Upper lobe of left lung (tissue), 6 donors: ENCODE measurements at places on chromosomes 2 and 18. TPM values are rescaled to one million over a fixed set of nuclear protein-coding genes. Genes with fewer than 3 reads are reported as not detected.

DNA sequence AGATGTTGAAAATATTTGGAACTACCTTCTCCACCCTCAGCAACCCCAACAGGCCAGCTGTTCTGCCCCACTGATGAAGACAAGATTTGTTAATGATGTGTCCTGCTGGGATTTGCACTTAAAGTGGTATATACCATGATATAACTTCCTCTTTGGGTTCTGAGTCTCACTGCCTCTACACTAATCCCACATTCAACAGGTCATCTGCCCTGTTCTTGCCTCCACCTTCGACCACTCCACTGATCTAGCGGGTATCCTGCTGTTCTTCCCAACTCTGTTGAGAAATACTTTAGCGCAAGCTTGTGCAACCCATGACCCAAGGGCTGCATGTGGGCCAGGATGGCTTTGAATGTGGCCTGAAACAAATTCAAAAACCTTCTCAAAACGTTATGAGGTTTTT, 72.7 kb downstream of the LRP1B start:
- no peaks in the 10 kb centered on the region for H3K27me3 ChIP-seq
- no peaks in the 10 kb centered on the region for H3K36me3 ChIP-seq
- H3K4me3 ChIP-seq = no peak overlapping the region
- H3K27ac ChIP-seq = no peak overlapping the region
- no peaks in the 10 kb centered on the region for H3K4me1 ChIP-seq

- no peaks in the 10 kb centered on the region for H3K4me1 ChIP-seq
- H3K27me3 ChIP-seq = no peaks in the 10 kb centered on the region
- no peak overlapping the region for H3K27ac ChIP-seq
- no peak overlapping the region for H3K4me3 ChIP-seq
Measured at GRCh38 chr2:129006135-129006886, 687.6 kb upstream of the HS6ST1 start.

The KCNJ3 gene
- total RNA-seq = not detected

DNA sequence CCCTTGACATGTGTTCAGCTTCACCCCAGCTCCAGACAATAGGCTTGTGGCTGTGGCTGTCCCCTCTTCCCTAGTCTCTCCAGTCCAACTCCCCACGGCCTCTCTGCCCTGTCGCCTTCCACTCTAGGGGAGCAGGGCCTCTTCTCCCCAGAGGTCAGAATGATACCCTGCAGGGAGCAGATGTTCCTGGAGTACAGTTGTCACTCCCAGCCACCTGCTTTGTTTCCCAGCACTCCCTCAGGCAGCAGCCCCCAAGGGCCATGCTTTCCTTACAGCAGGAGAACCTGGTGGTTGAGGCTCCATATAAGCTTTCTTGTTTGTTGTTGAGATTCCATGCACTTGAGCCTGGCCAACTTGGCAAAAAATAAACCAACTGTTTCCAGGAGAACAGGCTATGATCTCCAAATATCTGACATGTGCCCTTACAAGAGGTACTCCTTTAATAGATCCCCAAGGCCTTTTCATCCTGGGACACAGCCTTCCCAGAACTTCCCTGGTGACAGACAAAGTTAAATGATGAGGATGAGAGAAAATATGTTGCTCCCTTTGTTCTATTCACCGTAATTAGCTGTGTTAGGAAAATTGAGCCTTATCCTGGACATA, 45.1 kb downstream of the DPYSL5 start:
- no peak for DNase-seq
- H3K4me3 ChIP-seq = no peak overlapping the region
- no peak overlapping the region for H3K27ac ChIP-seq
- no peaks in the 10 kb centered on the region for H3K27me3 ChIP-seq

The BMPR2 gene
- 133 TPM for total RNA-seq

The FMNL2 gene
- 70.7 TPM for total RNA-seq

- H3K36me3 ChIP-seq = no peaks in the 10 kb centered on the region
- H3K4me1 ChIP-seq = peaks cover 26% of the 10 kb centered on the region
- no peak overlapping the region for H3K4me3 ChIP-seq
- H3K27ac ChIP-seq = no peak overlapping the region
- no peak for DNase-seq
- H3K27me3 ChIP-seq = peaks cover 5% of the 10 kb centered on the region
Measured at GRCh38 chr2:241842067-241842415, 16.7 kb downstream of the PDCD1 start.

The ZSWIM2 gene
- not detected for total RNA-seq

GRCh38 chr2:65146078-65146477, 16.2 kb upstream of the RAB1A start:
- H3K27ac ChIP-seq = no peak overlapping the region
- no peaks in the 10 kb centered on the region for H3K4me1 ChIP-seq
- H3K36me3 ChIP-seq = no peaks in the 10 kb centered on the region
- no peaks in the 10 kb centered on the region for H3K27me3 ChIP-seq

The TMEM37 gene
- 12.2 TPM for total RNA-seq

The CCL20 gene
- total RNA-seq = 0.66 TPM

DNA sequence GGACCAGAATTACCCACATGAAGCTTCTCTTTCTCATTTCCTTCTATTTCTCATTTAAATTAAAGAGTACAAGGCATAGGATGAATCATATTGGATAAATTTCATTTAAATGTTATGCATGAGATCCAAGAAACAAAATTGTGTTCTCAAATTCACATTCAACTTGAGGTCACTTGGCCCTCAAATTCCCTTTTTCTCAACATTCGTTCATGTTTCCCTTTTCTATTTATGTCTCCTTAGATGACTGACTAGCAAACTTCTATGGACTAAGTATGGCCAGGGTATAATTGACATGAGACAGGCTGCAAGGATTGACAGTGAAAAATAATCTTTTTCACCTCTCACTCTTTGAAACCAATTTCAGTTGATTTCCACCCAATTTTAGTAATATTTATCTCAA, 4.0 kb upstream of the LDLRAD4 start:
- H3K4me1 ChIP-seq = peaks cover 23% of the 10 kb centered on the region
- H3K27ac ChIP-seq = no peak overlapping the region
- DNase-seq = no peak
- no peak overlapping the region for H3K4me3 ChIP-seq
- H3K27me3 ChIP-seq = no peaks in the 10 kb centered on the region

DNA sequence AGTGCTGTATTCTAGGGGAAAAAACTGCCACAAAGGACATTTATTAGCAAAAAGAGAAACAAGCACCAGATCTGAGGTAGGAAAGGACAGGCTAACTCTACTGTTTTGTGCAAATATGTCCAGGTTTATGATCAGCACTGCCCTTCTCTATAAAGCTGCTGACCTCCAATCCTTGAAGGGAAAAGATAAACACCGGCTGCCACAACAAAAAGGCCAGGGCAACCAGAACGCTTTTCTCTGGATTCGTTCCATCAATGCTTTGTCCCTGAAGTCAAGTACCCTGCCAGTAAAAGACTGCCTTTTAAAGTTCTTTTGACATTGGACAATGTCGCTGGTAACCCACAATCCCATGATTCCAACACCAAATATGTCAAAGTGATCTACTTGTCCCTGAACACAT, 21.0 kb downstream of the SMAD2 start:
- peaks cover 25% of the 10 kb centered on the region for H3K4me1 ChIP-seq
- DNase-seq = no peak
- no peak overlapping the region for H3K27ac ChIP-seq
- H3K27me3 ChIP-seq = no peaks in the 10 kb centered on the region
- H3K36me3 ChIP-seq = no peaks in the 10 kb centered on the region
- no peak overlapping the region for H3K4me3 ChIP-seq

GRCh38 chr18:25646971-25647370, 295.0 kb upstream of the ZNF521 start:
- DNase-seq = no peak
- H3K27me3 ChIP-seq = no peaks in the 10 kb centered on the region
- no peaks in the 10 kb centered on the region for H3K4me1 ChIP-seq
- no peak overlapping the region for H3K27ac ChIP-seq
- H3K4me3 ChIP-seq = no peak overlapping the region

The CHCHD5 gene
- 44.9 TPM for total RNA-seq

GRCh38 chr2:14778015-14778414, 145.5 kb downstream of the LRATD1 start:
- DNase-seq = no peak
- H3K36me3 ChIP-seq = no peaks in the 10 kb centered on the region
- no peak overlapping the region for H3K27ac ChIP-seq
- no peaks in the 10 kb centered on the region for H3K27me3 ChIP-seq
- H3K4me1 ChIP-seq = no peaks in the 10 kb centered on the region
- H3K4me3 ChIP-seq = no peak overlapping the region

The CREG2 gene
- total RNA-seq = 1.6 TPM

GRCh38 chr18:12851716-12852115, 32.3 kb downstream of the PTPN2 start:
- no peak overlapping the region for H3K4me3 ChIP-seq
- H3K27ac ChIP-seq = no peak overlapping the region
- DNase-seq = no peak

The CACNB4 gene
- 7.7 TPM for total RNA-seq

DNA sequence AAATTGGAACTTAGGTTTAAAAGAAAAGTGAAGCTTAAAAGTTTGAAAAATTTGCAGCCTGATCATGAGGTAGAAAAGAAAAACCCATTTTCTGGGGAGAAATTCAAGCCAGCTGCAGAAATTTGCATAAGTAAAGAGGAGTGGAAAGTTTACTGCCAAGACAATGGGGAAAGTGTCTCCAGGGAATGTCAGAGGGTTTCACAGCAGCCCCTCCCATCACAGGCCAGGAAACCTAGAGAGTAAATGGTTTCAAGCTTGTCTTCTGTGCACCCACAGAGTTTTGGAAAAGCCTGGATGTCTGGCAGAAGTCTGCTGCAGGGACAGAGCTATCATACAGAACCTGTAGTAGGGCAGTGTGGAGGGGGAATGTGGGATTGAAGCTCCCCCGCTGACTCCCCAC, 254.0 kb upstream of the FSIP2 start:
- no peak overlapping the region for H3K27ac ChIP-seq
- no peak overlapping the region for H3K4me3 ChIP-seq
- no peaks in the 10 kb centered on the region for H3K27me3 ChIP-seq
- H3K4me1 ChIP-seq = no peaks in the 10 kb centered on the region
- H3K36me3 ChIP-seq = no peaks in the 10 kb centered on the region

GRCh38 chr2:191115804-191116203, 35.0 kb downstream of the STAT4 start:
- H3K27me3 ChIP-seq = no peaks in the 10 kb centered on the region
- no peaks in the 10 kb centered on the region for H3K36me3 ChIP-seq
- H3K4me3 ChIP-seq = no peak overlapping the region
- H3K4me1 ChIP-seq = no peaks in the 10 kb centered on the region
- no peak overlapping the region for H3K27ac ChIP-seq

The VWC2L gene
- total RNA-seq = 0.30 TPM

The SERPINB13 gene
- total RNA-seq = not detected

DNA sequence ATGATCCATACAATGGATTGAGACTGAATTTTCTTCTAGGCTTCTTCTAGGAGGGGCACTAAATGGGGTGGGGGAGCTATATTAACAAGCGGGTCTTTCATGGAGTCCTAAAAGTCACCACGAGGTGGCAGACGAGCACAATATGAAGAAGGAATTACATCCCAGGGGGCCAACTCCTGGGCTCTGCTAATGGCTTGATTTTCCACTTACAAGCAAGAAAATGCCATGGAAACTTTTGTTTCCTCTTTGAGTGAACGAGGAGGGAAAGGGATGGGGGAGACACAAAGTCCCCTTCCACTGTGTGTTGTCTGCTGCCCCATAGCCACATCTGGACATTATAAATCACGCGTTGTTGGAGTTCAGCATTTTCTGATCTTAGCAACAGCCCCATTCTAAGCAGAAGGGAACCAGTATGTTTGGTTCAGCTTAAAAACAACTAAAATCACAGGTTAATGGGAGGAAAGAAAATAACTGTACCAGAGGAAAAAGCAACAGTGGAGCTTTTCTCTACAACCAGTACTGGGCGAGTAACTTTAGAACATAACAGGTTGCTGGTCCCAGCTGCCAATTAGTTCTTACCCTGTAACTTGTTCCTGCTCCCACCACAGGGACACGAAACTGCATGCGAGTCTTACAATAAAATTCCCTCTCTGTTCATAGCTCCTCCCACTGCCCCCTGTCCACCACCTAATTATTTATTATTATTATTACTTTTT, 285.0 kb upstream of the PARD3B start:
- H3K36me3 ChIP-seq = no peaks in the 10 kb centered on the region
- no peak overlapping the region for H3K27ac ChIP-seq
- H3K4me3 ChIP-seq = no peak overlapping the region
- no peak for DNase-seq
- H3K27me3 ChIP-seq = no peaks in the 10 kb centered on the region

- H3K27me3 ChIP-seq = no peaks in the 10 kb centered on the region
- no peak overlapping the region for H3K27ac ChIP-seq
- no peak overlapping the region for H3K4me3 ChIP-seq
- H3K4me1 ChIP-seq = no peaks in the 10 kb centered on the region
- no peaks in the 10 kb centered on the region for H3K36me3 ChIP-seq
Measured at GRCh38 chr2:238560234-238560633, 133.5 kb downstream of the ASB1 start.

The RBM44 gene
- 2.1 TPM for total RNA-seq

GRCh38 chr2:73291461-73292315, 1.7 kb downstream of the EGR4 start:
- H3K27ac ChIP-seq = no peak overlapping the region
- no peaks in the 10 kb centered on the region for H3K36me3 ChIP-seq
- DNase-seq = no peak
- H3K4me1 ChIP-seq = peaks cover 31% of the 10 kb centered on the region
- H3K27me3 ChIP-seq = no peaks in the 10 kb centered on the region
- no peak overlapping the region for H3K4me3 ChIP-seq

GRCh38 chr2:241150660-241151530, 628 bp downstream of the PPP1R7 start:
- peak overlapping the region; percentile 83 for H3K27ac ChIP-seq
- H3K4me1 ChIP-seq = peaks cover 32% of the 10 kb centered on the region
- no peaks in the 10 kb centered on the region for H3K36me3 ChIP-seq
- H3K4me3 ChIP-seq = peak overlapping the region; percentile 86
- no peak for DNase-seq
- H3K27me3 ChIP-seq = no peaks in the 10 kb centered on the region

GRCh38 chr2:164797627-164798026, 44.0 kb downstream of the COBLL1 start:
- H3K4me1 ChIP-seq = peaks cover 7% of the 10 kb centered on the region
- no peak overlapping the region for H3K27ac ChIP-seq

DNA sequence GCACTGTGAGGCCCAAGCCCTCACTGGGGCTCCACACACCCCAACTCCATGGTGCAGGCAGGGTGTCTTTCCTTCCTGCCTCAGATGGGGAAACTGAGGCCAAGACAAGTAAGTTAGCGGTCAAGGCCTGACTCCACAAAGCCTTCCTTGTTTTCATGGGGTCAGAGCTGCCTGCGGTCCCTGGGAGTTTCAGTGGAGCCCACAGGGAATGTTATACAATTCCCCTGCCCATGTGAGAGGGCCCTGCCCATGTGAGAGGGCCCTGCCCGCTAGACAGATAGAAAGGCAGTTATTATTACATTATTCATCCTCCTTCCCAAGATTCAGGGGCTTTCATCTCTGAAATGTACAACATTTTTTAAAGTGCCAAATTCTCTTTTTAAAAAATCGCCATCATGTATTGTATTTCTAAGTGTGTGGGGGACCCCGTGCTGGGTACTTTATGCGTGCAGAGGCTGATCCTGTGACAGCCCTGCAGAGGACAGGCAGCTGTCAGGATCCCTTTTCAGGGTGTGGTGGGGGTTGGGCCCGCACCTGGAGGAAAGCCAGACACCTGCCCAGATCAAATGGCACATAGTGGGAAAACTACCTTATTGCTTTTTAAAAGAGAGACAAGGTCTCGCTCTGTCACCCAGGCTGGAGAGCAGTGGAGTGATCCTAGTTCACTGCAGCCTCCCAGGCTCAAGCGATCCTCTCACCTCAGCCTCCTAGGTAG, 23.4 kb downstream of the FBLN7 start:
- H3K27ac ChIP-seq = no peak overlapping the region
- H3K4me1 ChIP-seq = no peaks in the 10 kb centered on the region
- H3K4me3 ChIP-seq = no peak overlapping the region
- H3K36me3 ChIP-seq = no peaks in the 10 kb centered on the region
- DNase-seq = no peak
- H3K27me3 ChIP-seq = no peaks in the 10 kb centered on the region

The PLCD4 gene
- 0.40 TPM for total RNA-seq
